ENCODE measurements at places on chromosomes 6 and 20.
A peak's percentile ranks its signal among the peaks of the same experiment; 100 is the strongest.

GRCh38 chr20:48041078-48041780 lies 255.9 kb upstream of the SULF2 start:
- no peak for DNase-seq

DNA sequence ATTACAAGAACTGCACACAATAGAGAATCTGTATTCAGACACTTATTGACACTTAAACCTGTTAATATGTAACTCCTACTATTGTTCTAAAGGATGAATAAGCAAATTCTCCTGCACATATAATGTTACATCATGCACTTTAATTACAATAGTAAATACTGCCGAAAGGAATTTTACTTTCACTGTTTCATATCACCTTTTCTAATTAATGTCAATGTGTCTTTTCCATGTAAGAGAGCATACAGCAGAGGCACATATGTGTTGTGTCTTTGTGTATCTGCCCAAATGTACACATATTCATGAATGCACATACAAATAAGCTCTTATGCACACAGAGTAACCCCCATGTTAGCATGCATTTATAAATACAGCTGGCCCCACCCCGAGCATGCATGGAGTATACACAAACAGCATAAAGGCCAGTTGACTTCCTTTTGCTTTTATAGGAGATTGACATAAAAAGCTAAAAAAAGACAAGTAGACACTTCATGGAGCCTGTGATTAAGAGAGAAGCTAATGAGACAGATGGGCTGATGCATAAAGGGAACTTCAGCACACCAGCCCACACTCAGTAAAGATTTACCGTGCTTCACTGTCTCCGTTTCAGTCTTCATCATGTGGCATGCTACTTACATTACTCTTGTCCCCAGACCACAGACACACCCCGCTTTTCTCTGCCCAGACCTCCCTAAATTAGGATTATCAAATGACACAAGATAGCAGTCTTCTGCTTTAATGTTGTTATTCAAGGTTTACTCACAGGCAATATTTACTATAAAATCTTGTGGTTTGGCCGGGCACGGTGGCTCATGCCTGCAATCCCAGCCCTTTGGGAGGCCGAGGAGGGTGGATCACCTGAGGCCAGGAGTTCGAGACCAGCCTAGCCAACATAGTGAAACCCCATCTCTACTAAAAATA lies 184.6 kb downstream of the ATXN1 start:
- DNase-seq, result no peak

DNA sequence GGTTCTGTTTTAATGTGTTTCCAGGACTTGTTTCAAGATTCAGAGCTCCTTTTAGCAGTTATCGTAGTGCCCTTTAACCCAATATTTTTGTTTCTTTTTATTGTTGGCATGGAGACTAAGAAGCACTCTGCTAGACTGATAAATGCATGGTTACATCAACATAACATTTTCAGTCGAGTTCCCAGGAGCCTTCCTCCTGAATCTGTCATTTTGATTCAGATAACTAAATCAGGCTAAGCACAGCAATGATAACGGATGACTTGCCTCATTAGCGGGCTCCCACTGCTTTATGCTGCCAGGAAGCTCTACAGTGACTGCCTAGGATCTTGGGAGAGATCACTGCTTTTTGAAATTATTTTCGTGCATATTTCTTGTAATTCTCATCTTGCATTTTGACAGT lies 772.8 kb upstream of the GJE1 start:
- DNase-seq, result no peak

GRCh38 chr20:58179432-58180099 lies 48.9 kb downstream of the ANKRD60 start:
- peak; percentile 53 for DNase-seq

DNA sequence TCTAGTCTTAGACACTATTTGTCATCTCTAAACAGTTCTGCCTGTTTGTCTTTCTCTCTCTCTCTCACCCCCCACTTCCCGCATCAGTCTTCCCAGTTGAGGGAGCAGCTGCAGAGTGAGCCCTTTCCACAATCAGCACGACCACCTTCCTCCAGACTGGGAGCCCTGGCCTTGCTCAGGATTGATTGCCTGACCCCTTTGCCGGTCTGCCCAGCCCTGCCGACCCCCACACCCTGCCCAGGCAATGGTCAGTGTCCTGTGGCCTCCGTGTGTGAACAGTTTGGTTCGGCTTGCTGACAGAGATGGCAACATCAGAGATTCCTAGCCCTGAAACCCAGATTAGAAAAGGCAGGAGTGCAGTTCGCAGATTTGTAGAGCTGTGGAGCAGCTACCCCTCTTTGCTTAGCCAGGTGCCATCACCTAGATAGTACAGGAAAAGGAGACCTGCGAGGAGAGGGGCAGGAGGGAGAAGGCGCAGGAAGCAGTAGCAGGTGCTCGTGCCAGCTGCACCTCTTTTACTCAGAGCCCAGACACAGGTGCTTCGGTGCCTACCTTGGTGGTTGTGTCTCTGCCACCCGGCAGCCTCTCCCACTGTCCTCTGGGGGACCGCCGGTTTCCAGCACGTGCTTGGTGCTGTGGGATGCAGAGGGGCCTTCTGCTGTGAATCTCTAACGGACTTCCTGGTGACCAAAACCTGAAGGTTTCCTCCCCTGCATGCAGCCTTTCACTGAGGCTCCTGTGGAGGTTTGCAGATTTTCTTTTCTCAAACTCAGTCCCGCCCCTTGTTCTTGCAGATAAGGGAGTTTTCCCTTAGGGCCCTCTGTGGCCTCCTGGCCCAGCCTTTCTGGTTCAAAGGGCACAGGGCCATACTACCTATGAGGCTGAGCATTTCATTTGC lies 92.4 kb downstream of the SCML4 start:
- no peak for DNase-seq

Measured in activated T-cell treated with anti-CD3 and anti-CD28 coated beads for 4 hours (primary cell).